Retinal pigment epithelial cell (primary cell): ENCODE measurements at places on chromosomes 13 and 19.
A peak's percentile ranks its signal among the peaks of the same experiment; 100 is the strongest.

DNA sequence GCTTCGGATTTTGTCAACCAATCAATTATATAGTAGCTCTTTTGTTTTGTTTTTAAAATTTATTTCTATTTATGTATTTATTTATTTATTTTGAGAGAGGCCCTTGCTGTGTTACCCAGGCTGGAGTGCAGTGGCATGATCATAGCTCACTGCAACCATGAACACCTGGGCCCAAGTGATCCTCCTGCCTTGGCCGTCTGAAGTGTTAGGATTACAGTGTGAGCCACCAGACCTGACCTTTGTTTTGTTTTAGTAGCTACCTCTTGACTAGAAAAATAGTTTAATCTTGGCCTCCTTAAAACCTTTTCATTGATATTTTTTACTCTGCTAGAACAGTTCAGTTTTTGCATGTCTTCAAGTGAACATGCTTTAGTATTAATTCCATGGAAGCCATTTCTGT, 15.1 kb downstream of the GARRE1 start:
- DNase-seq: no peak

GRCh38 chr19:2756477-2756876, 16.7 kb upstream of the SLC39A3 start:
- DNase-seq: no peak

- DNase-seq: no peak
Measured at GRCh38 chr13:99323488-99323887, 16.3 kb upstream of the GPR183 start.

DNA sequence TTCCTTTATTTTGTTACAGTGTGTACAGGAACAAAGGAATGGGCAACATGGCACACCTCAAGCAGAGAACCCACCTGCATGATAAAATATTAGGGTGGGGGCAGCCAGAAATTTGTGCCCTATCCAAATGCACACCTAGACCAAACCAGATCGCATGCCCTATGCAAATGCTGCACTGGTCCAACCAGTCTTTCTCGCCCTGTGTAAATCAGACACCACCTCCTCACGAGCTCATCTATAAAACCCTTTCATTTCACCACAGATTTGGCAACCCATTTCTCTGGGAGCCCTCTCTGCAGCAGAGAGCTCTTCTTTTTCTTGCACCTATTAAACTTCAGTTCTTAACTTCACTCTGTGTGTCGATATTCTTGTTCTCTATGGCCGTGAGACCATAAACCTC, 1559.2 kb downstream of the SLITRK1 start:
- DNase-seq: no peak

GRCh38 chr13:99307648-99308339, 595 bp upstream of the GPR183 start:
- DNase-seq: peak; percentile 64

GRCh38 chr19:33826521-33826920, 29.9 kb downstream of the KCTD15 start:
- DNase-seq: no peak

DNA sequence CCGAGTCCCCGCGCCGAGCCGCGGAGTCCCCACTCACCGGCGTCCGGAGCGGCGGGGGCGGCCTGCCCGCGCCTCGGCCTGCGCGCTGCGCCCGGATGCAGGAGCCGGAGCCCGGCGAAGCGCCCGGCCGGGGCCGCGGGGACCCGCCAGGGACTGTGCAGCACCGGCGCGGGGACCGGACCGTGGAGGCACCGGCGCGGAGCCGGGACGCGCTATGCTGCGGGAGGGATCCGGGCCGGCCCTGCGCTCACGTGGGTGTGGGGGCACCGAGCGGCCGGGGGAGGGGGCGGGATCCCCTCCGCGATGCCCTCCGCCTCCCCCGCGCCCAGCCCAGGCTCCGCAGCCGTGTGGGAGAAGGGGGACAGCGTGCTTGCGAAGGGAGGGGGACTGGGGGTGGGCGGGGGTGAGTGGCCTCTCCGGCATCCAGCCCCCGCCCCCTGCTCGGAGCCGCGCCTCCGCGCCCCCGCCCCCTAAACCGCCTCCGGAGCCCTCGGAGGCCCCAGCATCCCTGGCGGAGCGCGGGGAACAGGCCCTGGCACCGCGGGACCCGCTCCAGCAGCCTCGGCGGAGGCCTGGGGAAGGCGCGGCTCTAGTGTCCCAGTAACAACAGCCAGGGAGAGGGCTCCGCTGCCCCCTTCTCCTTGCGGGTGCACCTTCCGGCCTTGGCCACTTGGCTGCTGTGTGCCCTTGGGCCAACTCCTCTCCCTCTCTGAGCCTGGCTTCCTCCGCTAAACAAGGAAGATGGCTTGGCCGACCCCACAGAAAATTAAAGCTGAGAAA, at the start of gene SLC1A6:
TSS of gene SLC1A6 (minus strand) at position 389 of the 780 bp plus-strand sequence. CDS start 6,954 bp downstream, outside the sequence.
- DNase-seq: no peak
